Fibroblast of skin of back (primary cell): ENCODE measurements at places on chromosomes 3 and 15.

DNA sequence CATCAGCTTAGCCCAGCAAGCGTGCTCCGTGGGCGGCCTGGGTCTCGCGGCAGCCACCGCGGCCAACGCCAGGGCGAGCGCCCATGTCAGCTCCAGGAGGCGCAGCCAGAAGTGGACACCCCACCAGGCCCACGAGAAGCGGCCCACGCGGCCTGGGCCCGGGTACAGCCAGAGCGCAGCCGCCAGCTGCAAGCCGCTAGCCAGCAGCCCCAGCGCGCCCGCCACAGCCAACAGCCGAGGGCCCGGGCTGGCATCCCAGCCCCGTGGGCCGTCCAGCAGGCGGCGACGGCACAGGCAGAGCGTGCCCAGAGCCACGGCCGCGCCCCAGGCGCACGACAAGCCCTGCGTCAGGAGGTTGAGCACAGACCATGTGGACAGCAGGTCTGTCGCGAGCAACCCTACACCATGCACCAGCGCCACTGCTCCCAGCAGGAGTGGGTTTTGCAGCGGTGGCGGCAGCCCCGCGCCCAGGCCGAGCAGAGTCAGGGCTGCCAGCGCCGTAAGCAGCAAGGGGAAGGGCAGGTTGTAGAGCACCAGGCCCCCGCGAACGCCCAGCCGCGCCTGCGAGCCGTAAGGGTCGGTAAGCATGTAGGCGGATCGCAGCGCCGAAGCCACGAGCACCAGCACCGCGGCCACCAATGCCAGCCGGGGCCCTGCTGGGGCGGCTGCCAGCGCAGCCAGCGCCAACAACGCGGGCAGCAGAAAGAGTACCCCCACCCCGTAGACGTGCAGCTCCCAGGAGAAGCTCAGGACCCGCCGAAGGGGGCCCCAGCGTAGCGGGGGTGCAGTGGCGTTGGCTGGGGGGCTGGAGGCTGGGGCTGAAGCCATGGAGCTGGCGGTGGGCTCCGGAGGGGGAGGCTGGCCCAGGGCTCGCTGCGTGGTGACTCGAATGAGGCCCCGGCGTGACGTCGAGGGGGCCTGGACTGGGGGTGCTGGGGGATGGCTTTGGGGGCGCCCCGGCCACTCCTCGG lies 4.9 kb downstream of the PRRT3 start:
- peak; percentile 80 for DNase-seq

DNA sequence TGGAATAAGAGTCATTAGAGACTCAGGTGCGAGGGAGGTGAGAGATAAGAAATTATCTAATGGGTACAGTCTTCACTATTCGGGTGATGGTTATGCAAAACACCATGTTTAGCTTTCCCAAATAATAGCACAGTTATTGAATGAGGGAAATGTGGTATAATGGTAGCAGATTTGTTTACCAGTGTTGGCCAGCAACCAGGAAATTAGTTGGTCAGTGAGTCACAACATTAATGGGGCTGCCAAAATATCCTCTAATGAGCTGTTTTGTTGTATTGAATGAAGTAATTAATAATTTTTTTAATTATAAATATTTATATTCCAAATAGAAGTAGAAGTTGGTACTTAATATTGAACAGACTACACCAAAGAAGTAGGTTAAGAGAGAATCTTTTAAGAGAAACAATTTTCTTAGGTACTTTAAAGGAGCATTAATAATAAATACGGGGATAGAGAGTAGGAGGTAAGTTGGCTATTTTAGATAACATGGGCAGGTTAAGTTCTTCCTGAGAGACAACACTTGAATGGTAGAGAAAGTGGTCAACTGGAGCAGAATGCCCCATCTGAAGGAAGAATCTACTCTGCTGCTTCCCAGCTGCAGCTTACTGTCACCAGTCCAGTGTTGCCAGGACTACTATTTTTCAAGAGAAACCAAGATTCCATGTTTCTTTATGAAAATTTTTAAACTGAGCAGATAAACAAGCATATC lies 218.8 kb downstream of the UBE2E2 start:
- no peak for DNase-seq

- DNase-seq, result no peak
Measured at GRCh38 chr15:88012233-88012632, 244.3 kb downstream of the NTRK3 start.

DNA sequence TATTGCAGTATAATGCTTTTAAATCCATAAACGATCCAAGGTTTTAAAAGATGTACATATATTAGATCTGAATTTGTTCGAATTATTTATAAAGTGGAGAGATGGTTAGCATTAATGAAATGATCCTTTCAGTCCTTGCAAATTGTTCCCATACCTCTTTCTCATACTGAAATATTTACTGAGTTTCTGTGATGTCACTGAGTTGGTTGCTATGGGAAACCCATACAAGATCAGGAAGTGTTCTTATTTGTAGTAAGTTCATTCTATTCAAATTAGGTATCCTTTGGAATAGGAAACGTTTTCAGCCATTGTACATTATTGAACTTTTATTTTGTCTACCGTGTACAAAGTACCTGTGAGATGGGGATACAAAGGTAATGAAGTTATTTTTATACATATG lies 73.2 kb upstream of the CHL1 start:
- DNase-seq, result no peak

DNA sequence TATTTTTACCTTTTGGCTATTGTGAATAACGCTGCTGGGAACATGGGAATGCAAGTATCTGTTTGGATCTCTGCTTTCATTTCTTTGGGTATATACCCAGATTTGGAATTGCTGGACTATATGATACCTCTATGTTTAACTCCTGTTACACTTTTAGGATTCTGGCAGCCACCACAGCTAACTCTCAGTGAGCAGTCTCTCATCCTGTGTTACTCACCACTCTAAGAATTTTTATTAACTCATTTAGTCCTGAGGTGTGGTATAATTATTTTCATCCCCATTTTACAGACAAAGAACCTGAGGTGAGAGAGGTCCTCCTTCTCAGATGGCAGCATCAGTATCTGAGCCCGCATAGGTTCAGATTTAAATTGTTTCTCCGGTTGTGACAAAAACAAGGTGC lies 1.1 kb downstream of the SPATA12 start:
- DNase-seq, result no peak

DNA sequence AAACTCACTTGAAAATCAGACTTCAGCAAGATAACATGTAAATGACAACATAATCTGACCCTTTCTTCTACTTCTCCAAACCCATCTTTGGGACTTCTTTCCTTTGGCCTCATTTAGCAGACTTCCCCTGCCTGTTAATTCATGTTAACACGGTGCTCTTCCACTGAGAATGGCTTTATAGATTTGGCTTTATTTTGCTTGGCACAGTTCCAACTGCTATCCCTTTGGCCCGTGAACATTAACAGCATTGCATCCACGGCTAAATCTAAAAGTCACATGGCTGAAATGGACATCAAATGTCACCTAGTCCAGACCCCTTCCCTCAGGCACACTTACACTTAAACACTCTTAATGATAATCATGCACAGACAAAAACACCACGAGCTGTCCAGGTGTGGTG lies 3.8 kb downstream of the ZMAT3 start:
- DNase-seq, result no peak

DNA sequence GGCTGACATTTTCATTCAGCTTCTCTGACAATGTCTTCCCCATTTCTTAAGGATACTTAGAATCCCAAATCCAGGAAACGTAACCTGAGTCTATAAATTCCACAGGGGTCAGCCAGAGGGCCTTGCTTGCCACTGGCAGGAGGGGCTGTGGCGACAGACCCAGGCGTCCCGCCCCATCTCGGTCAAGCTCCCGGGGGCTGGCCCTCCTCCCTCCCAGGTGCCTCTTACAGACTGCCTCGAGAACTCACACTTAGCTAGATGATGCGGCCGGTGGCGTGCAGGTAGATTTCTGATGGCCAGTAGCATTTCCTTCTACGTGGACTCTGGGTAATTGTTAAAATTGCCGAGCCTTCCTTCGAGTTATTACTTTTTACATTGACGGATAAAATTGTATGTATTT lies 172.5 kb downstream of the NSMCE3 start:
- DNase-seq, result no peak

- peak; percentile 83 for DNase-seq
Measured at GRCh38 chr3:195154793-195155535, 116.0 kb downstream of the XXYLT1 start.
